ENCODE measurements at places on chromosomes 11 and 22.

DNA sequence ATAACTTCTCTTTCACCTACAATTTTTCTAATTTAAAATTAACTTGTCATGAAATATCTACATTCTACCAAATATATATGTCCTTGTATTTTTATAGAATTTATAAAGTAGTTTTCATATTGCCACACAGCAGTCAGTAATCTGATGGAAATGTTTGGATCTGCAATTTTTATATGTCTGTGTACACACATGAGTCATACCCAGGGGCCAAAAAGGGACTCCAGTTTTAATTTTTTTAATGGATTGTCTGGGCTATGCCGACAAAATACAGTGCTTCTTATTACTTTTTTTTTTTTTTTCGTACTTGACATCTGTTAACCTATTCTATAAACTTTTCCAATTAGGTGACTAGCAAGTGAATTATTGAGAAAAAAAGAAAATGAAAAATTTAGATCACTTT, 6.3 kb downstream of the GUCY1A2 start:
- no peak for DNase-seq

GRCh38 chr11:86418106-86418505, 43.4 kb downstream of the CCDC81 start:
- DNase-seq: no peak

DNA sequence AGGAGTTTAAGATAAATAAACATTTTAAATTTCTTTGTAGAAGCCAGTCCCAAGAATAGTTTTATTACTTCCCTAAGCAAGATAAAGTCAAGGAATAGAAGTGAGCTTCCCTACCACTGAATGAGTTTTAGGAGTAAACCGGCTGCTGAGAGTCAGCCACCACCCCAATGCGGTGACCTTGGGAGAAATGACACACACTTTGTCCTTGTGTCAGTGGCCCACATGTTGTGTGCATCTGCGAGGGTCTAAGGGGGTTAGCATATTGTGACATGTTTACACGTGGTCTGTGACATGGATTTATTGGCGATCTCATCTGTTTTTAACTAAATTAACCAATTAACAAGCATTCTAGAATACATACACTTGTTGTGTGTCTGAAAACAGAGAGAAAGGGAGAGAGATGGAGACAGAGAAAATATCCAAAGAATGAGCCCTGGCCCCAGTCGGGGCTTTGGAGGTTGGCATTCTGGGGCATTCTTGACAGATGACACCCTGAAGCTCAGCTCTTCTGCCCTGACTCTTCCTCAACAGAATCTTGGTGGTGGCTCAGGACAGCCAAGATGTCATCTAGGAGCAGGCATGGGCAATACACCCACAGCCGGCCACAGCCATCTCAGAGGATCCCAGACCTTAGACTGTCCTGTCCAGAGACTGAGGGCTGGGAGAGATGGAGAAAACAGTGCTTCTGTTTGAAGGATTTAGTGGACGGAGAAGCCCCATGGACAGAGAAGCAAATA, 29.7 kb upstream of the TMPRSS4 start:
- no peak for DNase-seq

DNA sequence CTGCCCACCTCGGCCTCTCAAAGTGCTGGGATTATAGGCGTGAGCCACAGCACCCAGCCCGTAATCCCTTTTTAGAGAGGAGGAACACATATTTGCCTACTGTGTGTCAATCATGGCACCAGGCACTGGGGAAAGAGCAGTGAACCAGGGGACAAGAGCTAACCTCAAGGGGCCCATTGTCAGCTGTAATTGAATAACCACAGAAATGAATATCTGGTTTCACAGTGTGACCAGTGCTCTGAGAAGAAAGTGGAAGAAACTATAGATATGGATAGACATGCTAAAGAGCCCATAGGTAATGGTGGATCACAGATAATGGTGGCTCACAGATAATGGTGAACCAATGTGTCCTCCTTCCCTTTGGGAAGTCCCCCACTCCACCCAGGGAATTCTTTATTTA, 8.6 kb upstream of the KCTD14 start:
- DNase-seq: no peak

DNA sequence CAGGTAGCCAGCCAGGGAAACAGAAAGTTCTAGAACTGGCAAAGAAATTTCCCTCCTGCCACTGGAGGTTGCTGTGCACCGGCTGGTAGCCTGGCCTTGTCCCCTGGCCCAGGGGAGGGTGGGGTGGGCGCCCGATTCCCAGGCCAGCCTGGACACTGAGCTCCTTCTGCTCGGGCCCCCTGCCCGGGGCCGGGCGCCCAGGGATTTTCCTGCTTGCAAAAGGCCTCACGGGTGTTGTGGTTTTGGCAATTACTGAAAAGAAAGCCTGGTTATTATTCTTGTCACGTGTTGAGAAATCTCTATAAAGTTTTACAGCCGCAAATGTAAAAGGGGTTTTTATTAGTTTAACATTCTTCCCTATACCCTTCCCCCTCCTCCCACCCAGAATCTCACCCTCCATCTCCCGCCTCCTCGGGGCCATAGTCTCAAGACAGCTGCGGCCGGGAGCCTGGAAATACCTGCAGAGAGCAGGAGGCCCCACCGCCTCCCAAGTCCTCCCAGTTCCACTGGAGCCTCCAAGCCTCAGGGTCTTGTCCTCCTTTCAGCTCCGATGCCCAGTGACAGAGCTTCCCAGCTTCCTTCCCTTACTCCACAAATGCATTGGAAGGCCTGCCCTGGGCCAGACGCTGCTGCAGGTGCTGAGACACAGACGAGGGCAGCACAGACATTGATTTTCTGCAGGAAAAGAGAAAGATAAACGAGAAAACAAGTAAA, 1515.6 kb downstream of the TBC1D22A start:
- no peak for DNase-seq

GRCh38 chr11:69280994-69281393, 13.0 kb upstream of the MYEOV start:
- DNase-seq: no peak

DNA sequence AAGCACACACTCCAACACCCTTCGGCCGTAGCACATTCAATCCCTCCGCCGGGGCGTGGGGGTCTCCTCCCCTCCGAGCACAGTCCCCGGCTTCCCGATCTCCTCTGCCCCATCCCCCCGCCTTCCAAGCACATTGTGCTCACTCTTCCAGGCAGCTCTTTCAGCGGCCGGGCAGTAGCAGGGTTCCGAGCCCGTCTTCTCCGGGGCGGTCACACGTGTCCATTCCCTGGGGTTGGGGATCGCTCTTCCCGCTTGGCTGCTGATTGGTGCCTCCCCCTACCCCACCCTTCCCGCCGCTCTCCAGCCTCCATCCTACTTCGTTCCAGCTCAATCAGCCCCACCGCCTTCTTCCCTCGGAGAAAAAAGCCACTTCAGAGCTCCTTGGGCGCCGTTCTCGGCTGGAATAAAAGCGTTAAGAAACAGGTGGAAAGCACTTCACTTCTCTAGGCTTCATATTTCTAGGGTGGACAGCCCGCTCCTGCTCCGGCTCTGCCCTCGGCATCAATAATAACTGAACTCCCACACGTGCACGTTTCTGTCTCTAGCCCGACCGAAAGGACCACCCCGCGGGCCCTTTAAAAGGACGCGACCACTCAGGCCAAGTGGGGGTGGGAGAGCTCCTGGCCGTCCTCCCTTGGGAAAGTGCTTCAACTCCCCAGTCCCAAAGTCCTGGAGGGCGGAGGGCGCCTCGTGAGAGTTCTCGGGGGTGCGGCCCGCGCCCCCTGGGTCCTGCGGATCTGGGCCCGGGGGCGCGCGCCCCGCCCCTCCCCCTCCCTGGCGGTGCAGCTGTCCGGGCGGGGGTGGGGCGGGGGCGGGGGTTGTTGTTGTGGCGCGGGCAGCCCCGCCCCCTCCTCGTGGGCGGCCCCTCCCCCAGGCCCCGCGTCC, 464 bp upstream of the CECR2 start:
- DNase-seq: no peak

DNA sequence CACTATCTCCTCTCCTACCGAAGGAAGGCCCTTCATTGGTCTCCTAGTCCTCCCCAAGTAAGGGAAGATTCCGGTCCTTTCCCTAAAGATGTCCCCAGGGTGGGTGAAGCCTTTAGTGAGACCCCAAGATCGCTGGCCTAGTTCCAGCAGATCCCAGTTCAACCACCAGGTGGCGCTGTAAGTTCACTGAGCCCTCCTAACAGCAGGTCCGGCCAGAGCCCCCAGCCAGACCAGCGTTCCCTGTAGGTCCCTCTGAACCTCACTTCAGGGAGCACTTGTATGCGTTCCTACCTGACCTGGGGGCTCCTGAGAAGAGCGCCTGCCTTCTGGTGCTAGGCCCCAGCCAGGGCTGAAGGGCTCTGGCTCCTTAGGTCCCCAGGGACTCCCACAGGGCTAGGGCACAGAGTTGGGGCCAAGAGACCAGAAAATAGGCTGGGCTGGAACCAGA, 38.1 kb downstream of the LMO1 start:
- peak; percentile 20 for DNase-seq

GRCh38 chr11:12769834-12770345, 95.7 kb downstream of the TEAD1 start:
- DNase-seq: no peak

GRCh38 chr11:22037505-22037904, 155.4 kb upstream of the ANO5 start:
- DNase-seq: no peak

- DNase-seq: no peak
These were observed 22.7 kb downstream of the IFT27 start for GRCh38 chr22:36753120-36753802.

DNA sequence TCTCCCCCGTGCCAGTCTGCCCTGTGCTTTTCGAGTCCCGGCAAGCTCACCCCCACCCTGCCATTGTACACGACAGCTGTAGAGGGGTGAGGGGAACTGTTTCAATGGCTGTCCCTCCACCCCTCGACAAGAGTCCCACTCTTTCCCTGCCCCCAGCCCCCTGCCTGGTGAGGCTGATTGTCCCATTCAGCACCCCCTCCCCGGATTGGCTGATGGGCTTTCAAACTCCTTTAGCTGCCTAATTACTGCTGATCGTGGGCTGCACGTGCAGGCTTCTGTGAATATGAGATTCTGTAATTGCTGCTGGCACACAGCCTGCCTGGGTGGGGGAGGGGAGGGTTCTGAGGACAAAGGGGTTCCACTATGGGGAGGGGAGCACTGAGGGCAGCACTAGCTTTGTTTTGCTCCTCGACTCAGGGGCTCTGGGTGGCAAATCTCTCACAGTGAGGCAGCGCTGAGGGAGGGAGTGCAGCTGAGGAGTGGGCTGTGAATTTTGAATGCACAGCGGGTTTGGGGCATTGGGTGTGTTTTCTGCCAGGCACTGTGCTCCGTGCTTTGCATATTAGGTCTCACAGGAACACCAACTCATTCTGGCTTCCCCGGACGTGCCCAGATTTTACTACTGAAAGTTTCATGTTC, 42.6 kb upstream of the ACCSL start:
- DNase-seq: no peak

GRCh38 chr11:119478711-119479285, 55.8 kb upstream of the THY1 start:
- DNase-seq: no peak

GRCh38 chr11:128660947-128661346, 32.9 kb upstream of the FLI1 start:
- DNase-seq: no peak

DNA sequence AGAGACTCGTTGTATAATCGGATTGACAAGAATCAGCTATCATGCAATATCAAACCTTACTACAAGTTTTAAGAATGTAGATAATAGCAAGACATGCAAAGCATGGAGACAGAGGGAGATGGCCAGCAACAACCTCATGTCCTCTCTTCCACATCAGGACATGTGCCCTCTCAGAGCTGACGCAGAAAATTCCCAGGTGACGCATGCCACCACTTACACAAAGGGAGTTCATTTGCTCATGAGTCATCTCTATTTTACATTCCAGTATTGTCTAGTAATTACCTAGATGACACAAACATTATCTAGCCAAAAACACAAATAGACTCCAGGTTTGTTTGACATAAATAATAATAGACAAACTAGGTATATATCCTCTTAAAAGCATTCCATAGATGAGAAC, 38.1 kb upstream of the OPCML start:
- DNase-seq: no peak

- DNase-seq: no peak
These were observed 30.4 kb downstream of the KCNJ4 start for GRCh38 chr22:38424525-38425080.

GRCh38 chr11:65714433-65714832, 2.4 kb downstream of the KAT5 start:
- DNase-seq: no peak
